A549 (cell line): ENCODE measurements at places on chromosomes 2 and 18. TPM values are rescaled to one million over a fixed set of nuclear protein-coding genes. Genes with fewer than 3 reads are reported as not detected.

SUCLG1 gene
- 144 to 157 TPM (median 151 TPM) in 3 replicates for polyA plus RNA-seq

SLC19A3 gene
- polyA plus RNA-seq = 2.2 to 2.8 TPM (median 2.7 TPM) in 3 replicates

KCNG2 gene
- polyA plus RNA-seq = not detected in 3 replicates

UNC80 gene
- not detected in 3 replicates for polyA plus RNA-seq

SLC14A1 gene
- not detected in 3 replicates for polyA plus RNA-seq

KIF5C gene
- polyA plus RNA-seq = 0.27 to 0.32 TPM (median 0.28 TPM) in 3 replicates

AGXT gene
- polyA plus RNA-seq = not detected in 3 replicates

GALNT14 gene
- 38.3 to 48.0 TPM (median 40.0 TPM) in 3 replicates for polyA plus RNA-seq

COL4A4 gene
- polyA plus RNA-seq = 1.4 to 2.2 TPM (median 1.7 TPM) in 3 replicates

TRIM43 gene
- not detected in 3 replicates for polyA plus RNA-seq

ST8SIA5 gene
- not detected in 3 replicates for polyA plus RNA-seq

SLC35F6 gene
- polyA plus RNA-seq = 40.1 to 47.6 TPM (median 46.9 TPM) in 3 replicates
